ENCODE measurements at places on chromosomes 6 and 20.

GRCh38 chr6:40806256-40806864 lies 219.2 kb upstream of the LRFN2 start:
- no peak for DNase-seq

GRCh38 chr6:124869416-124869815 lies 92.8 kb upstream of the RNF217 start:
- DNase-seq, result no peak

GRCh38 chr6:113853252-113853651 lies 3.9 kb upstream of the MARCKS start:
- no peak for DNase-seq

DNA sequence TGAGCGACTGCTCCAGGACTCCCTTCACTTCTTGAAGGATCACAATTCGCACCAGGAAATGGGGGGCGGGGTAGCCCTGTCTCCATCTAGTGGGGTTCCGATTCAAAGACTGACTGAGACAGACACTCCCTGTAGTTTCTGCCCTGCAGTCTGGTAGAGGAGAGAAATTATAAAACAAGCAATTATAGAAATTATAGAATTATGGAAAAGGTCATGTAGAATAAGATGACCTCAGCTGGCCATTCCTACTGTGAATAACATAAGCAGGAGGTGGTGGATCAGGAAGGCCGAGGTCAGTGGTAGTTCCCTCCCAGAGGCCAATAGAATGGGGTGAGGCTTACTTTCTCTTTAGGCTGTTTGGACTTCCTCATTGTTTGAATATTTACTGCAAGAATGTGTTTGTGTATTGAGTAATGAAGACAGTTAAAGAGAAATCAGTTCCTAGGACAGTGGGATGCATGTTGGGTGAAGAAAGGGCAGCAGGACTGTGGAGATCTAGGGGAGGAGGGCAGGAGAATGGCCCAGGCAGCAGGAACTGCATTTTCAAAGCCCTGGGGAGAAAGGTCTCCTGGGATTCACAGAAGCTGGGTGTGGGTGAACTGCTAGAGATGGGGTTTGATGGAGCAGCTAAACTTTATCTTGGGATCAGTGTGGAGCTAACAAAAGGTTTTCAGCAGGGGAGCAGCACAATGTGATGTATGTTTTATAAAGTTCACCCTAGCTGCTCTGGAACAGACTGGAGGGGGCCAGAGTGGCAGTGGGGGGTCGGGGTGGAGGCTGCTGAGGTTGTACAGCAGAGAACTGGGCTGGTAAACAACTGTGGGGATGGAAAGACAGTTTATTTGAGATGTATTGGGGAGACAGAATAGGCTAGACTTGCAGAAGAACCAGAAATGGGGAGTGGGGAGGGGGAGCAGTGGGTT lies 2.1 kb downstream of the ZNF341 start:
- no peak for DNase-seq

- DNase-seq, result no peak
Observed at GRCh38 chr20:49896204-49896603, 19.1 kb downstream of the SPATA2 start.

- DNase-seq, result peak; percentile 34
Observed at GRCh38 chr6:32087574-32088486, 21.3 kb downstream of the TNXB start.

GRCh38 chr6:111718990-111719389 lies 113.3 kb upstream of the TRAF3IP2 start:
- no peak for DNase-seq

- DNase-seq, result no peak
Observed at GRCh38 chr6:138004430-138005287, 102.6 kb downstream of the PERP start.

GRCh38 chr6:167934426-167934864 lies 63.0 kb upstream of the KIF25 start:
- DNase-seq, result no peak

DNA sequence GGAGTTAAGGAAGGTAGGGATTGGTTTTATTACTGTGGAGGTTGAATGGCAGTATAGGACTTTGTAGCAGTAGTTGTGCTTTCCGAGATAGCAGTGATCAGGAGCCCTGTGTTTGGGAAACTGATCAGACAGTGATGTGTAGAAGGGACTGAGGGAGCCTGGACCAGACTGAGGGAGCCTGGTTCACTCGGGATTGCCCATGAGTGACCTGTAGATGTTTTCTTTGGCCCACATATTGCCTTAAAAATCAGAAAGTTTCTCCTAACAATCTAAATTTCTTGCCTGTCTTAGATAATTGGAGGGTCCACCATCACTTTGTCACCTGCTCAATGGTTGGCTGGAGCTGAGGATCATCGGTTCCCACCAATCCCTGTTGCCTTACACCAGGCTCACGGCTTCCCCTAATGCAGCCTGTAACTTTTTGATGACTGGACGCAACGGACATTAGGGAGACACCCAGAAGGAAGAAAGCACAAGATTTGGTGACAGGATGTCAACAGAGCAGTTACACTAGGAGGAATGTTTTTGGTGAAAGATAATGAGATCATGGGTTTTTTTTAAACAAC lies 1.1 kb downstream of the CDS2 start:
- no peak for DNase-seq

GRCh38 chr6:105592329-105592728 lies 189.4 kb upstream of the PREP start:
- DNase-seq, result no peak

GRCh38 chr6:161921602-161922395 lies 647.9 kb upstream of the AGPAT4 start:
- peak; percentile 51 for DNase-seq

- no peak for DNase-seq
Observed at GRCh38 chr6:113908801-113909200, 51.7 kb downstream of the MARCKS start.

DNA sequence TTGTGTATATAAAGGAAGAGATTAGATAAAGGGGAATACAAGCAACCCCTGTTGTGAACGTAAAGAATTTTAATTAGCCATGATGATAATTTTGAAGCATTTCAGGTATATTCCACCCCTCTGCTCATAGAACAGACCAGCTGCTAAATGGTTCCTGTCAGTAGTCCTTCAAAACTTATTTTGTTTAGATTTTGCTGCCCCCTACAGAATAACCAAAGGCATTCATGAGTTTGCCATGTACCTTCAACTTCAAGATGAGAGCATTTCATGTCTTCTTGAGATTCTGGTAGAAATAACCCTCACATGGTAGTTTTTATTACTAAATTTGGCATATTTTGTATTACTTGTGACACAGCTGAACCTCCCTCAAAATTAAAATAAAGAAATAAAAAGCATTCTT lies 1586.7 kb downstream of the HACE1 start:
- no peak for DNase-seq

- DNase-seq, result no peak
Observed at GRCh38 chr20:36493051-36493800, 48.1 kb upstream of the MYL9 start.

GRCh38 chr20:31691646-31692275 lies 30.9 kb downstream of the BCL2L1 start:
- peak; percentile 37 for DNase-seq

- DNase-seq, result no peak
Observed at GRCh38 chr6:89566930-89567629, 71.5 kb downstream of the LYRM2 start.

DNA sequence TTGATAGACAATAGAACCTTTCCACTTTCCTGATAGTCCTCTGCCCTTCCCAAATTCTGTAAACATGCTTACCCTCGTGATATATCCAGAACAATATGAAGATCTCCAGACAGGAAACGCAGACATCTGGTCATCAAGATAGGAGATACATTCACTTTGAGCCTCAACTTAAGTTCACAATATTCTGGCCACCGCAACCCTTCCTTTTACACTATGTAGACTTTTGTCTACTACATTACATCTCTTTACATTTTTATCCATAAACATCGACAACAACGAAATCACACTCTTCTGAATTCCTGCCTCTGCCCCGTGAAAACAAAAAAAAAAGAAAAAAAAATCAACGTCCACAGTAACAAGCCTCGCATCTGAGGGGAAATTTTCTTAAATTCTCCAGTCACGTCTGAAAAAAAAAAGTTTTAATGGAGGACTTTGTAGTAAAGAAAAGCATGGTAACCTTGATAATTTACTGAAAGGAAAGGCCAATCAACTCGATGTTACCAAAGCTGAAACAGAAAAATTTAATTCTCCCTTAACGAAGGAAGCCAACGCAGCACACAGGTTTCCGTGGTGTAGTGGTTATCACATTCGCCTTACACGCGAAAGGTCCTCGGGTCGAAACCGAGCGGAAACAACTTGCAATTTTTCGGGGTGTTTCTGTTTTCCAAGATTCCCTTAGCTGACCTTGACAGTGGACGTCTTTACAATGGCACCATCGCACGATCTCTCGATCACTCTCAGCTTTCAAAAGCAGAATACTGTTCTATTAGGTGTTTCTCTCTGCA lies 21.8 kb downstream of the POM121L2 start:
- no peak for DNase-seq

DNA sequence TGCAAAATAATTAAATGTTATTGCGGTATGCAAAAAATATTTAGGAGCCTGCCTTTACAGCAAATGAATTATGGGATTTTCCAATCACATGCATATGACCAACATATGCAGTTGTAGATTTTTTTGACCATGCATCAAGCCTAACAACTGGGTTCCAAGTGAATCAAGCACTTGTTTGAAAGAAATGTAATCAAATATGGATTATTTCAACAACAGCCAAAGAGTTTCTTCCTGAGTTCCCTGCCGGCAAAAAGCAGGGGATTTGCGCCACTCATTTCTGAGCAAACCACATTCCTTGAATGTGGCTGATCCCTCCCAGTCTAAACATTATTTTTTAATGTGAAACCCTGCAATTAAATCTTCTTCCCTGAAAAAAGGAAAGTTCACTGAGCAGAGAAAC lies 100.1 kb upstream of the ADTRP start:
- no peak for DNase-seq

DNA sequence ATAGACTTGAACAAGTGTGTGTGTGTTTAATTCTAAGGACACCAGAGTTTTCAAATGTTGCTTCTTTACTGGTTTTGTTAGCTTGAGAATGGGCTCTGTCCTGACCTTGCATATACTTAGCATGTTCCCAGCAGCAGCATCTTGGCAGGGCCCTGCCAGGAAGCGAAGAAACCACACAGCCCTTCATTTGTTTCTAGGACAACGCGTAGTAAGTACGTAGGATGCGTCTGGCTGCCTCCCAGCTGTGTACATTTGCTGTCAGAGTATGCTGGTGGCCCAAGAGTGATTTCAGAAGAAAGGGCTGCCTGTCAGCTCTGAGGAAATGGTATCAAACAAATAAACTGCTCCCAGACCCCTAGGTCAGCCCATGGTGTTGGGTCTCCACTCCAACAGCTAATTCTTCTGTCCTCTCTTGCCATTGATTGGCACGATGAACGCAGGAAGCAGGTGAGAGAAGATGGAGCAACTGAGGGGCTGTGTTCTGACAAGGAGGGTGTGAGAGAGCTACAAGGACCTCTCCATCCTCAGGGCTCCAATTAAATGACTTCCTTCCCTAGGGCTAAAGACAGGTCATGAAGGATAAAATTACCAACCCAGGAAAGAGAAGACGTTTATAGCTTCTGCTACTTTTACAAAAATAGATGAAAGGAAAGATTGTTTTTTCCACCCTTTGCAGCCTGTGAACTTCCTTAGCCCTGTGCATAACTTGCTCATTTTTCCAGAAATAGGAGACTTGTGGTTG lies 55.9 kb upstream of the HDDC2 start:
- DNase-seq, result no peak

DNA sequence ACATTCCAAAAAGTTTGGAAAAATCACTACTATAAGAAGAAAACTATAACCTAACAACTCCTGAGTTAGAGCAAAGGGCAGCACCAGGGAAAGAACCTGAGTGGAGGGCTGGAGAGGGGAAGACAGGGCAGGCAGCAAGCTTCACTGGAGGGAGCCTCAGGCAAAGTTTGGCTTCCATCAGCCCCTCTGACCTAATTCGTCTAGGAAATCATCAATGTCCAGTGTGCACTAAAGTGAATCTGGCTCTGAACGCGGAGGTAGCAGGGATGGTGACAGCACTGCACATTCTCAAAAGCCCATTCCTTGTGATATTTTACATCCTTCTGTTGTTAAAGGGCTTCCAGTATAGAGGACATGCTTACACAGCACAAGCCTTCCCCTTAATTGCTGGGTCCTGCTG lies 87.1 kb downstream of the ZDHHC14 start:
- no peak for DNase-seq

DNA sequence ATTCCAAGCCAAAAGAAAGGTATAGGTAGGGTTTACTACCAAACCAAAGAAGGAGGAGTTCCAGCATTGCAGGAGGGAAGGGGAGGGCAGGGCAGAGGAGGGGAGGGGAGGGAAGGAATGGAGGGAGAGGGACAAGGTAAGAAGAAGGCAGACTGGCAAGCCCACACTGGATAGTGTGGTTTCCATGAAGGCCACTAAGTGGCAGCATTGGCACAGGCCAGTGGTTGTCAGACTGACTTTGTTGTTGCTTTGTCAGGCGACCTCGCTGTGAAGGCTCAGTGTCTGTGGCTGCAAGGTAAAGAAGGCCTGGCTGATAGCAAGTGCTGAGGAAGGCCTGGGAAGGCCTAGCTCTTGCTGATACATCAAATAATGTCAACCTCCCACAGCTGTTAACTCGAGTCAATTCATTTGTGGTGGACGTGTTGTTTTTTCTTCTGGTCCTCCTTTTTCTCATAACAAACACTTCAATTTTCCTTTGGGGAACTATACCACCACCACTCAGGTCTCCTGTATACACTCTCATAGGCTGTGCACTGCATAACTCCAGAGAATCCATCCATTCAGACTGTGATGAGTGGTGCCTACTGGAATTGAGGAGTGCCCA lies 7.7 kb upstream of the ZNF334 start:
- peak; percentile 73 for DNase-seq

DNA sequence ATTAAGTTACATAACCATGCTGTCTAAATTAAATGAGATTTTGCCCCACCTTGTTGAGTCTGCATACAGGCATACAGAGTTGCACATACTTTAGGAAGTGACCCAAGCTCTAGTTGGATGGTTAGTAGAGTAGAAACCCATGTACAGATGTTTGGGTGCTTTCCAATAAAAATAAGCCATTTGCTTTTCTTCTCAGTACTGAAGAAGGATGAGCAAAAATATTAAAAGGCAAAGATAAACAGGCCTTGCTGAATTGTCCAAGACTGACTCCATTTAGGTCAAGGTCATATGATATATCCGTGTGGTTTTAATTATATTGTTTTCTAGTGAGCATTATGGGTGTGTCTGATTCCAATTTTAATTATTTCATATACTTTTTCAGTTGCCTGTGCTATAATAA lies 589.4 kb downstream of the RFPL4B start:
- no peak for DNase-seq

DNA sequence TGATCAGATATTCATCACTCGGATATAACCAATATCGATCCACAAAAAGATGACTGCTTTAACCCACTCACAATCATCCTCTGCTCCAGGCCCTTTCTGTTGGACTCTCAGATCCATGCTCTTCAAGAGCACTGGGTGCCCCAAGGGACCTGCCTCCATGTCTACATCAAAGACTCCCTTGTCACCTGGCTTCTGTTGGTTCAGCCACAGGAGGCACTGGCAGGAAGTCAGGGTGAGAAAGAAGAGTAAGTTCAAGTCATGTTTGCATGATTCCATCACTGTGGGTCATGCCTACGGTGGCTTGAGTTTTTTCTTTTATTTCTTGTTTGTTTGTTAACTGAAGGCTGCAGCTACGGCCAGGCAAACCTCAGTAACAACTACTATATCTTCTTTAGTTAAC lies 243.3 kb downstream of the ADGRG6 start:
- DNase-seq, result no peak

GRCh38 chr6:124868481-124868880 lies 93.8 kb upstream of the RNF217 start:
- no peak for DNase-seq
